ENCODE measurements at places on chromosomes 1 and 21.

GRCh38 chr1:185984113-185984836 is 250.1 kb downstream of the HMCN1 start:
- no peak for DNase-seq

DNA sequence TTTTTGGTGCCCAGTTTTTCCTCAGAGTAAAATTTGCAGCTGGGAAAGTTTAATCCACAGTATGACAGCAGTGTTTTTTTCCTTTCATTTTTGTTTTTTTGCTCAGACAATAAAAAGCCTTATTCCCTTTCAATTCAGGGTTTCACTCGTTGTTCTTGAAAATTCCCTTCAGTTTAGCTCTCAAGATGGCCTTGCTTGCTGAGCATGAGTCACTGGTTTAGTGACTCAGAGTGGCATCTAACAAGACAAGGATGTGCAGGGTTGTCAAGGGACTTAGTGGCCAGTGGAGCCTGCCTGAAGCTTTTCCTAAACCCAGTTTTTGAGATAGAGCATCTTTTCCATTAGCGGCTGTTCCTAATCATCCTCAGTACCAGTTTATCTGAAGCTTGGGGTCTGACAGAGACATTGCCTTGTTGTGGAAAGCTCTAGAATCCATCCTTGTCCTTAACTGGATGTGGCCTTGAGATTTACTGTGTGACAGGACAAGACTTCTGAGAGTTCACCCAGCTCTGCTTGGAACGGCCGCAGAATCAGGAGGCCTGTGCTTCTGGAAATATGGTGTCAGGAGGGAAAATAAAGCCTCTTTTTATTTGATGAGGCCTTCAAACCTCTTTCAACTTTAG is 48.4 kb upstream of the DNAJC6 start:
- no peak for DNase-seq

- no peak for DNase-seq
Measured at GRCh38 chr1:57549300-57549699, 125.4 kb upstream of the DAB1 start.

- no peak for DNase-seq
Measured at GRCh38 chr21:45888386-45889009, 93.1 kb upstream of the COL6A1 start.

GRCh38 chr1:176177764-176178163 is 29.3 kb downstream of the COP1 start:
- no peak for DNase-seq

DNA sequence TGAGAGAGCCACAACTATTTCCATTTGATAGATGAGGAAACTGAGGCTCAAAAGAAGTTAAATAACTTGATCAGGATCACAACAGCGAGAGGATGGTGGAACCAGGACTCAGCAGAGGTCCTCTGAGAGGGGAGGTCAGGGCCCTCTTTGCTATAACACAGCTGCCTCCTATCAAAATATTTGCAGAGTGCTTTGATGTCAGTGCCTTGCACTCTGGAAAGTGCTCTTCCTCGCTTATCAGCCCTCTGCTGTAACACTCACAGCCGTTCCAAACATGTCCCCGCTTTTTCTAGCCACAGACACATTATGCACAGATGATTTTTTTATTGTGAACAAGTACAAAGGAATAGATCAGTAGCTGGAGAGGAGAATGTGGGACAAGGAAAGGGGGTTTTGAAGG is 71.8 kb upstream of the ARHGAP29 start:
- DNase-seq: no peak
